Left hindlimb (tissue), 1 donor: ENCODE measurements at places on chromosomes 2 and 18.

DNA sequence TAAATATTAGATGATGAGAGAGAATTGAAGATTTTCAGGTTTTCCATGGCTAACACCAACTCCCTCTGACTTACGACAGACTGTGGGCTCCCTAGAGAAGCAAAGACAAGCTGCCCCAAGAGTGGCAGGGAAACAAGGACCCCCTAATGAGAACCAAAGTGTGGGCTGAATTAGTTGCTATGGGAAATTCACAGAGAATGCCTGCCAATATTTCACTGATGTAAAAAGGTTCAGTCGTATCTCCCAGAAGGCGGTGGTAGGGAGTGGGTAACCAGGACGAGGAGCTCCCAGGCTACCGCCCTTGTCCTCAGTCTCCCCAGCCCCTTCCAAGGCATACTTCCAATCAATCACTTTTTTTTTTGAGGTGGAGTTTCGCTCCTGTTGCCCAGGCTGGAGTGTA is 113.6 kb downstream of the LAMA1 start:
- no peak for DNase-seq

GRCh38 chr2:28135324-28135723 is 244.8 kb downstream of the BABAM2 start:
- DNase-seq = no peak

DNA sequence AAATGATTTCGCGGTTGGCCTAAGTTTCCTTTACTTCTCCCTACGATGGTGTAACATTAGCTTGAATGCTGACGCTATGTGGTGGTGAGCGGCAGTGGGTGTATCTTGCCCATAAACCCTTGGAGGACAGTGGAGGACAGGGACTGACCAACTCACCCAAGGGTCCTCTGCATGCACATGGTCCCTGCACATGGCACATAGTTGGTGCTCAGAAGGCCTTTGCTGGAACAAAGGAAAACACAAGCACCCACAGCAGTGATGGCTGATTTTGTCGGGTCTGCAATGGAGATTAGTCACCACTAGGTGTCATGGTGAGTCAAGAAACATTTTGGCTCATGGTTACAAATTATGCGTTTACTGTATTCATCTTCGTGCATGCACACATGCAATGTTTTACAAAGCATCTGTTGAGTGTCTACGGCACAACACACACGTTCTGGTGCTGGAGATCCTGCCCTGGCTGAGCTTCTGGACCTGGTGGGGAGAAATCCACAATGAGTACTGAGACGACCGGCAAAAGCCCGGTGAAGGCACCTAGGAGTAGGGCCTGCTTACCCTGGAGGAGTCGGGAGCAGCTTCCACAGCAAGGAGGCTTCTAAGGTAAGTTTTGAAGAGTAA is 44.0 kb downstream of the PDCL3 start:
- DNase-seq = no peak

DNA sequence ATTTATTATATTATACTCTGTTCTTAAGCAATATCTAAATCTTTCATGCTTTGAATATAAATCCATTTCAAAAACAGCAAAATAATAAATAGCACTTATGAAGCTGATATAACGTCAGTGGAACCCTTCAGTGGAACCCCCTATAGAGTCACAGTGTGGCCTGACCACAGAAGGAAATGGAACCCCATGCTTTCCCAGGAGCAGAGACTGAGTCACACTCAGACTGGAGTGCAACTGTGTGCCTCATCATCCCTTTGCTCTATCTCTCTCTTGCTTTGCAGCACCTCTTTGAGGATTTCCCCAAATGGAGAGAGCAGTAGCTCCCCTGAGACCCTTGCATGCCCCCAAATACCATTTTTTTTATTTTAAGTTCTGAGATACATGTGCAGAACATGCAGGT is 13.1 kb downstream of the NXPH2 start:
- no peak for DNase-seq

DNA sequence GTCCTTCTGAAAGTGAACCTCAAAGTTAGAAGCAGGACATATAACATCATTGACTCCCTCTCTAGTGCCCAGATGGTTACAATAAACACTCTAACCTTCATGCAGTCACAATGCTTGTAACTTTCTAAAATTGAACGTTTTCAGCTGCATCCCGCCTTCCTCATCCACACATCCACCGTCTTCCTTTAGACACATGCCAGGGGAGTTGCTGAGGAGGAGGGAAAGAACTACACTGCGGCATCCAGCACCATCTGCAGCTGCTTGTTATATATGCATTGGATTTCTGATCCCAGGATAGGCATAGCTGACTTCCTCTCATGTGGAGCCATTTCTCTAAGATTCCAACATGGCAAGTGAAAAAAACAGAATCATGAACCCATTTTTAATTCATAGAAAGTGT is 96.8 kb downstream of the FBXO15 start:
- no peak for DNase-seq

DNA sequence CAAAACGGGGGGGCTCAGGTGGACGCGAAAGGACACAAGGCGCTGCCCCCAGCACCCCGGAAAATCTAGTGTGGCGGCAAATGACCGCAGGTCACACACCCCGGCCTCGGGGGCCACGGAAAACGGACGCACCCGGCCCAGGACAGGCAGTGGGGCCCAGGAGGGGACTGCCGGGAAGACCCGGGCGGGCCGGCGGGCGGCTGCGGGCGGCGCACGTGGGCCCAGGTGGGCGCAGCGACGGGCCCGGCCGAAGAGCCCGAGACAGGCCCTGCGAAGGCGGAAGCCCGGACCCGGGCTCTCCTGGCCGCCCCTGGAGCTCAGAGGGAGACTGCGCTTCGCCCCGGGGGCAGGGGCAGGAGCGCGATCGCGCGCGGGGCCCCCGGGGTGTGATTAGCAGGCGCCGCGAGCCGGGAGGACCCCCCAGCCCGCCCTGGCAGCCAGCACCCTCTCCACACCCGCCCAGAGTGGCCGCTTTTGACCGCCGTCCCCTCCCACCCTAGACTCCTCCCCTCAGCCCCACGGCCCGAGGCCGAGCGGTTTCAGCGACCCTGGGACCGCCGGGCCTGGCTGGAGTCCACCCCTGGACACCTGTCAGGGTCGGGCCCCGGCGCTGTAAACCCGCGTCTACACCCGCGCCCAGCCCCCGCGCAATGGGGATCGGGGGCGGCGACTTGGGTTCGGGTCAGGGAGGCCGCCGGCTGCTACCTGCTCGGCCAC is 773 bp downstream of the MBP start:
- peak; percentile 63 for DNase-seq
